GM23248 (cell line): ENCODE measurements at places on chromosomes 3 and 15. TPM values are rescaled to one million over a fixed set of nuclear protein-coding genes. Genes with fewer than 3 reads are reported as not detected.

- peak; percentile 5 for DNase-seq
Measured at GRCh38 chr3:54572197-54572895, 355.5 kb downstream of the LRTM1 start.

- peak; percentile 52 for DNase-seq
Measured at GRCh38 chr3:53668872-53669271, 174.5 kb downstream of the CACNA1D start.

- DNase-seq, result peak; percentile 88
Measured at GRCh38 chr15:52677593-52678467, 1.4 kb downstream of the ATOSA start.

DNA sequence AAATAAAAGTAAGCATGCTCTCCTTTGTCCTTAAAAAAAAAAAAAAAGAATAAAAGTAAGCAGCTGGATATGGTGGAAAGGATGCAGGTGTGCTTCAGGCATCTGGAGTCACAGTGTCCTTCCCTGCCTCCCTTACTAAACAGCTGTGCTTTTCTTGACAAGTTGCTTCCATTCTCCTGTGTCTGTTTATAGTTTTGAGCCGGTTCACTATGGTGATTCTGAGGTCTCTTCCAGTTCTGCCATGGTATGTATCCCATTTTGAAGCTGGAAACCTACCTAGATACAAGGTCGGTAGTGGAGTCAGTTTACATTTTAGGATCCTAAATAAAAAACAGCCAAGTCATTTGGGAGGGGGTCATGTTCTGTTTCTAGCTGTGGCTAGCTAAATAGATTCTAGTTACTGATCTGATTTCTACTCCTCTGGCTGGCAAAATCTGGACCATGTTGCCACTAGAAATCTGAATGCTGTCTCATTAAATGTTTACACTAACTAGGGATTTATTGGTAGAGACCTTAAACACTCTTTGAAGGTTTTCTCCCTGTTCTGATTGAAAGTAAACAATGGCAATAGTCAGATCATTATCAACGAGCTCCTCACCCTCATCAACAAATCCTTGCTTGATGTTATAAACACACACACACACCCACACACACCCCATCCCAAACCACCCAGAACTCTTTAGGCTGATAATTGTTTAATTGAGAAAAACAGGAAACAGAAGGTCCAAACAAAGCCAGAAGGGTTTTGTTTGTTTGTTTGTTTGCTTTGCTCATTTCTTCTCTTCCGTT lies 7.9 kb downstream of the TNFSF10 start:
- DNase-seq, result no peak

DNA sequence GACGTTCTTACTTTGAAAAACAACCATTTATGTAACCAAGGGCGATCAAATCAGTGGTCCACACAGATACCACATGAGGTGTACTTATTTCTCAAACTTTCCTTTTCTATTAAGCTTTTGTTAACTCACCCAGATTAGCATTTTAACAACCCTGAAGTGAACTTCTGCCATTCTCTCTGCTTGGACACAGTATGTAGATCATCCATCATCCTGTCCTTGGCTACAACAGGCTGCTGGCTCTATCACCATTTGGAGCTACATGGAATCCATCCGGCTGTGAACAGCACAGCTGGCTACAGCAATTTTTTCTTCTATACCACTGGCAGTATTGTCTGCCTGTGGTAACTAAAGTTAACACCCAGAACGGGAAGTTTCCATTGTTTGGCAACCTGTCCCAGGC lies 4.4 kb downstream of the SEMA6D start:
- DNase-seq, result no peak

GRCh38 chr3:56123487-56123886 lies 344.8 kb downstream of the ERC2 start:
- no peak for DNase-seq

Gene ZSCAN29
- total RNA-seq, result 11.6 and 18.7 TPM in 2 replicates
